ENCODE measurements at places on chromosomes 7 and 10.
A peak's percentile ranks its signal among the peaks of the same experiment; 100 is the strongest.

GRCh38 chr10:102627291-102627735, 17.0 kb upstream of the TRIM8 start:
- no peak for DNase-seq

DNA sequence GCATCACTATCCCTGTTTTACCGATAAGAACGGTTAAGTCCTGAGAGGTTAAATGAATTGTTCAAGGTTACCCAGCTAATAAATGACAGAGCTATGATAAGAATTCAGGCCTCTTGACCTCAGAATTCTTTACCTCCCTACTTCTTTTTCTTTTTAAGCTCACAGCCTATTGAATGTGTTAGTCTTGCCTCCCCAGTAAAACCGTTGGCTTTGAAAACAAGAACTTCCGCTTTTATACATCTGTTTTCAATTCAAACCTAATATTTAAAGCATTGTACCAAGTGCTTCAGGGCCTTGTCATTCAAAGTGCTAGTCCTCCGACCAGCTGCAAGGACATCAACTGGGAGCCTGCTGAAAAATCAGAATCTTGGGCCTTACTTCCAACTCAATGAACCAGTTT, 15.6 kb downstream of the SEC31B start:
- DNase-seq, result no peak

DNA sequence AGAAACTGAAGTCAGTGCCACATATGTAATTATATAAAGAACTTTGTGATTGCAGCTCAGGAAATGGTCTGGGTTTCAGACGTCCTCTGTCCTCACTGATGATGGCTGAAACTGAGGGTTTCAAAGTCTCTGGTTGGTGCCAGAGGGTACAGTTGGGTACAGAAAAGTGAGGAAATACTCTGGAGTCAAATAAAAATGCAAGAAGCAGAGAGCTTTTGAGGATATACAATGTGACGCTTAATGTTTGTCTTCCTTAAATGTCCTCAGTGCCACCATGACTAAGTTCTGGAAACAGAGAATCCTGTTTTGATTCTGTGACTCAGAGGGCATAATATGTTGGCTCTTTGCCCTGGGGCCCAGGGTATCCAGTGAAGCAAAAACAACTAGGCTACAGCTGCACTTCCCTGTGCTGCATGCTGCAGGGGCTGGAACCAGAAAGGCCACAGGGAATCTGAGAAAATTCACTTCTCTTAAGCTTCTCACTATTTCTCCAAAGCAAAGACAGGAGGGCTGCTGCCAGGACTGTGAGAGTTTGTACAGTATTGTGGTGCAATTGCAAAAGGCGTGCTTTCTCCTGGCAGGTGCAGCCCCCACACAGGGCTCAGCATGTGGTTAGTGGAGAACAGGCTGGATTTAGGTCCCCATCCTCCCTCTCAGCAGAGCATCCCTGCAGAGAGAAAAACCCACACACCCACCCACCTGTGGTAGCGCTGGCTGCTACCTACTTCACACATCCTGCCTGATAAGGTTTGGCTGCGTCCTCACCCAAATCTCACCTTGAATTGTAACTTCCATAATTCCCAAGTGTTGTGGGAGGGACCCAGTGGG, 169.5 kb upstream of the SVIL start:
- peak; percentile 63 for DNase-seq

DNA sequence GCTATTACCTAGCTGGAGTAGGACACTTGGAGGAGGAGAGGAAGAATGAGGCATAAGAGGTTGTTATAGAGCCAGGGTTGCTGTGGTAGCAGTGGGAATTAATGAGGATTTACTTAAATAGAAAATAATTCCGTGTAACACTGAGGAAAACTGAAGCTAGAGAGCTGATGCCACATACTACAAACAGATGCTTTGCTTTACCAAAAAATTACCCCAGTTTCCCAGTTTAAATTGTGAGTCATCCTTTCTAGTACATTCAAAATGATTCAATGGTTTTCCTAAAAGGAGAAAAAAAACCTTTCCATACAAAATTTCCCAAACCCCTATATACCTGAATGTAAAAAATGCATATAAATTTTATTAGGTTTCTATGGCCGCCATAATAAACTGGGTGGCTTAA, 58.3 kb downstream of the ZNF518A start:
- DNase-seq, result peak; percentile 9

- DNase-seq, result no peak
Measured at GRCh38 chr10:103861505-103861904, 6.1 kb upstream of the SH3PXD2A start.

- DNase-seq, result no peak
Measured at GRCh38 chr7:114141415-114141814, 222.6 kb upstream of the PPP1R3A start.

DNA sequence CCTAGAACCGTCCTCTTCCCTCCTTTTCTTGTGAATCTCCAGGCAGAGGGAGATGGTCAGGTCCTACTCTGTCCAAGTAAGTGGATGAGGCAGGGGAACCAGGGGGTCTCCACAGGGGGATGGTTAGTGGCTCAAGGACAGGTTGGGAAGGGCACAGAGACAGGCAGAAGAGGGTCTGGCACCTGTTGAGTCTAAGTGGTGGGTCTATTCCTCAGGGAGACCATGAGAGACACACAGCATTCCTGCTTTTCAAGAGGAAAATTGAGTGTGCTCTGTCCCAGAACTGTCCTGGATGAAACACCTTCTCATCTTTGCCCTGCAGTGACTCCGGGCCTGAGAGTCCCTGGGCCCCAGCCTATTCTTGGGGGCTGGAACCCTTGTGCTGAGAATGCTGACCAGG, 184.8 kb upstream of the GALNT17 start:
- DNase-seq, result no peak

- no peak for DNase-seq
Measured at GRCh38 chr7:142323706-142324105, 65.8 kb upstream of the PRSS58 start.

- DNase-seq, result no peak
Measured at GRCh38 chr10:7559386-7559785, 107.4 kb downstream of the ITIH5 start.

GRCh38 chr10:115942101-115942500, 330.9 kb downstream of the GFRA1 start:
- no peak for DNase-seq

- DNase-seq, result no peak
Measured at GRCh38 chr7:32489788-32490126, 423 bp downstream of the LSM5 start.

All from AG04449 (cell line).